H1 (cell line): ENCODE measurements at places on chromosomes 4 and X.

- no peak for DNase-seq
Observed at GRCh38 chr4:132383571-132384199, 765.4 kb upstream of the PCDH10 start.

DNA sequence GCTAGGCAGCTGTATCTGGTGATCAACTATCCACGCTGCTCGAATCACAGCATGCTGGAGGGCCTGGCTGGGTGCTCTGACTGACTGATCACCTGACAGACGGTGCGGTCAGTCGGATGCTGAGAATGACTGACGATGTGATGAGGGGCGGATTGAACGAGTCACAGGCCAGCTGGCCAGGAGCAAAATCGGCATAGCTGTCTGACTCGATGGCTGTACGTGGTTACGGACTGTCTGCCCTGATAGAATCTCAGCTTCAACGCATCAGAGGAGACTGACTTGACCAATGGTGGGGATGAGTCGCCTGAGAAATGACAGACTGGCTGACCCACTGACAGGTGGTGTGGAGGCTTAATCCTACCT, 1.0 kb upstream of the SUV39H1 start:
- DNase-seq: no peak

DNA sequence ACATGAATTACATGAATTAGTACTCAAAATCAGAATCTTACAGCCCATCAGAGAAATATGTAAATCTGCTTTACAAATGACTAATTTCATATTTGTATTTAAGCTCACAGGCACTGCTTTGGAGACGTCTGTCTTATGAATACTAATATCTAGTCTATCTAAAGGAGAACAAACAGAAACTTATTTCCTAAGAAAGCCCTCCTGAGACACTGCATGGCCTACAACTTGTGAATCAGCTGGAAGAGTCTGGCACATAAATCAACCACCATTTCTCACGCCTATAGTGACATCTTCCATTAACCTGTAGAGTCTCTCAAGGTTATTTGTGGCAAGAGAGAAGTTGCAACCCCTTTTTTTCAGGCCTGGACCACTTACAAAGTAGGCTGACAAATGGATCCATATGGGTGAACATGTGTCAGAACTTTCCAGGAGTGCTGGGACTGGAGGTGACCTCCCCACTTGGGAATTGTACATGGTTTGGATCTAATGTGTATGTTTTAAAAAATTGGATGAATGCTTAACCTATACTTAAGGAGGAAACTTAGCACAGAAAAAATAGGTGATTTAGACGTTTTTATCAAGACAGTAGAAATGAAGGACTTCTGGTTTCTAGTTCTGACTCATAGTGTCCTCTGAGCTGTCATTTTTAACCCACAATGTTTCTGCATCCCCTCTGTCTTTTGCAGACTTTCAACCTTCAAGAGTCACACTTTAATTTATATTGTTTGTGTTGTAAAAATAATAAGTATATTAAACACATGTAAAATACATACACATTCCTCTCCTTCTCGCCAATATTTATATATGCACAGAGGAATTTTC, 83.2 kb upstream of the ARHGAP24 start:
- DNase-seq: no peak

DNA sequence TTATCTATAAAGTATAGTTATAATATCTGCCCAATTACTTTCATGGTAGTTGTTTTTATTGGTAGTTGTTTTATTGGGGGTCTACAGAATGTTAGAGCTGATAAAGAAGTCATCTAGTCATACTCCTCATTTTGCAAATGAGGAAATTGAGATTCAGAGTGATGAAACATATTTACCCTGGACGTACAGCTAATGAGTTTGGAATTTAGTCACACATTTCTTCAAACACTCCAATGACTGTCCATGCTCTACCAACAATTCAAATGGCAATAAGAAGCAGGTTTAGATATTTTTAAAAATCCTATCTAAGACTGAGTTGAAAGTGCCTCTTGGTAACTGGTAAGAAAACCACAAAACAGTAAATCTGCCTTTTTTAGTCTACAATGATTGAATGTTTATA, 98.2 kb downstream of the MAGEC1 start:
- no peak for DNase-seq

- DNase-seq: no peak
Observed at GRCh38 chr4:139656614-139657486, 8.8 kb upstream of the MGST2 start.

DNA sequence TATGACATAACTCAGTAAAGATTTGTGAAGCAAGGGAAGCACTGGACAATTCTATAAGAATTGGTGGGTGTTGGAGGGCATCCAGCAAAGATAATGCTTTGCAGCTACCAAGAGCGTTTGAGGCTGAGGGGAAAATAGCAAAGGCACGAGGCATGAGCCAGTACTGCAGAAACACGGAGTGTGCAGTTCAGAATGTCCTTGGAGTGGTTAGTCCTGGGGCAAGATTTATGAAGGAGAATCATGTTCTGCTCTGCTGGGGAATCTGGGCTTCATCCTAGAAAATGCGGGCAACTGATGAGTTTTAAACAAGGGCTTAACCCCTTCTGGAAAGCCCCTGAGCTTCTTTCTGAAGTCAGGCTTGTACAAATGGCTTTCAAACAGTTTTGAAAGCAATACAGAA, 452.5 kb downstream of the IL15 start:
- DNase-seq: no peak

GRCh38 chr4:17058916-17059741, 160.7 kb upstream of the LDB2 start:
- no peak for DNase-seq

GRCh38 chr4:70182517-70183167, 12.9 kb upstream of the ODAM start:
- no peak for DNase-seq

- no peak for DNase-seq
Observed at GRCh38 chr4:87316961-87317360, 5.7 kb downstream of the HSD17B13 start.

DNA sequence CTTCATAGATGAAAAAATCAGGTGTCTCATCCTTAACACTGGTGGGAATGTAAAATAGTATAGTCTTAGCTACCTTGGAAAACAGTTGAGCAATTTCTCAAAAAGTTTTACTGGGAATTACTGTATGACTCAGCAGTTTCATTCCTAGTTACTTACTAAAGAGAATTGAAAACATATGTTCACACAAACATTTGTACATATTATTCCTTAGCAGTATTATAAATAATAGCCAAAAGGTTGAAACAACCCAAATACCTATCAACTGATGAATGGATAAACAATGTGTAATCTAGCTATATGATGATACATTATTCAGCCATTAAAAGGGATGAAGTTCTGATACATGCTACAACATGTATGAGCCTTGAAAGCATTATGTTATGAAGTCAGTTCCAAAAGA, 41.7 kb downstream of the RBM46 start:
- no peak for DNase-seq

DNA sequence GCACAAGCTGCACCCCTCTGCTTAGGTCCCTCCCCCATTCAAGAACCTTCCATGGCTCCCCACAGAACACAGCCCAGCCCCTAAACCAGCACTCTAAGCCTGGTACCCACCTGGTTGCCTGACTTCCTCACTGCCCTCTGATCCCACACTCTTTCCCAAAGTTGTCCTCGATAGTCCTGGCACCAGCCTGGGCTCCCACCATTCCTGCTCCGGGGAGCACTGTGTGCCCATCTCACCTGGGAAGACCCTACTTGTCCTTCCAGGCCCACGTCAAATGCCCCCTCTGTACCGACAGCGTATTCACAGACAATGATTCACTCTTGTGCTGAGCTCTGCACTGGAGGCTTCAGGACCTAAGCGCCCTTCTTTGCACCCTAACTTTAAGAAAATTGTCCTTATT, 40.1 kb downstream of the ABLIM2 start:
- no peak for DNase-seq

DNA sequence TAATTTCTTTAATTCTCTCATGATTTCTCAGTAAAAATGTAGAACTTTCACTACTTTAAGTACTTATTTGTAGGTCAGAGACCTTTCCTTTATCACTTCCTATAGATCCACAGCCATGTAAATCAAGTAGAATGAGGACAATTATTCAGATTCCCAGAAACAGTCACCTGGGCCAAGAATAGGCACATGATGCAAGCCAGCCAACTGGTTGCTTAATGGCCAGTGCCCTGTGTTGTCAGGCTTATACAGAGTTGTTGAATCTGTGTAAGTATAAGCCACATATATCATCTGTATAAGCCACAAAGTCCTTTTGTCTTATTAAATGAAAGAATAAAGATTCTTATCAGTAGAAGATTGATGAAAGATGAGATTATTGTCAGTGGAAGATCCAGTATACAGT, 5.2 kb downstream of the BANK1 start:
- no peak for DNase-seq

- no peak for DNase-seq
Observed at GRCh38 chr4:145703850-145704497, 24.0 kb downstream of the C4orf51 start.
